NK-92 treated with Interleukin-12 subunit alpha and Interleukin-12 subunit beta, amount 100 ng/mL, for 24 hours (cell line): ENCODE measurements at places on chromosomes 2 and 18.

- DNase-seq = no peak
These were observed 145.9 kb upstream of the COPS8 start for GRCh38 chr2:236939721-236940231.

- no peak for DNase-seq
These were observed 96.9 kb upstream of the POU3F3 start for GRCh38 chr2:104757056-104757455.

DNA sequence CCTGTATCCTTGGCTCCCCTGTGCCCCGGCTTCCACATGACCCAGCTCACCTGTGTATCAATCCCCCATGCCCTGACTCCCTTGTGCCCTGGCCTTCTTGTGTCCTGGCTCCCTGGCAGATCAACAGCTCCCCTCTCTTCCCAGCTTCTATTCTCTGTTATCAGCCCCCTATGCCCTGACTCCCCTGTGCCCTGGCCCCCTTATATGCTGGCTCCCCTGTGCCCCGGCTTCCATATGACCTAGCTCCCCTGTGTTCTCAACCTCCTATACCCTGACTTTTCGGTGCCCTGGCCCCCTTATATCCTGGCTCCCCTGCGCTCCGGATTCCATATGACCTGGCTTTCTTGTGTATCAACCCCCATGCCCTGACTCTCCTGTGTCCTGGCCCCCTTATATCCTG lies 209.2 kb downstream of the LOXHD1 start:
- no peak for DNase-seq

DNA sequence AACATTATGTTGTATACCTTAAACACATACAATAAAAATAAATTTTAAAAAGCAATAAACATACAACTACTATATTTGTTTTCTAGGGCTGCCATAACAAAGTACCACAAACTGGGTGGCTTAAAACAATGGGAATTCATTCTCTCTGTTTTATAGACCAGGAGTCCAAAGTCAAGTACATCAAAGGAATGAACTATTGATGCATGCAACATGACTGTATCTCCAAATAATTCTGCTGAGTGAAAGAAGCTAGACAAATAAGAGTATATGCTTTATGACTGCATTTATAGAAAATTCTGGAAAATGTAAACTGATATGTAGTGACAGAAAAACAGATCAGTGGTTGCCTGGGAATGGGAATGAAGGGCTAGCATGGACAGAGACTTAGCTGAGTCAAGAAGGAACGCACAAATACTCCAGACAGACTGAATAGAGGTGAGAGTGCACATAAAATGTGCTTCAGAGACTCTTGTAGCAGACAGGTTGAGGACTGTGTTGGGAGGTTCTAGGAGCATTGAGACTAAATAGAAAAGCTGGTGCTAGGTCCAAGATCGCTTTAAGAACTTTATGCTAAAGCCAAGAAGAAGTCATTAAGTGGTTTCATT lies 11.0 kb upstream of the PLA2R1 start:
- DNase-seq = no peak

DNA sequence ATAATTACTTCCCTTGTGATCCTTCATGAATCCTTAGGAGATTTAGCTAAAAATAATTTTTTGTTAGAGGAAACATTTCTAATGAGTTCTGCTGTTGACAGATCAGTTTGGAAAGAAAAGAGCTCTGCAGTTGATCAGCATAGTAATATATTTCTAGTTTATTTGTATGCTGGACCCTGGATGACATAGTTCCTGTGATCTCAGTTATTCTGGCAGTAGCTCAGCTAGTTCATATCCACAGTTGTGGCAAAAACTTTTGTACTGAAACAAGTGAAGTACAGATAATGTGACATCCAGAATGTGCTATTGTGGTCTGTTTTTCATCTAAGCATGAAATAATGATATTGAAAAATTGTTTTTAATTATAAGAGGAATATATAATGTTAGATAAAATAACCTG lies 33.7 kb downstream of the ABI2 start:
- no peak for DNase-seq

DNA sequence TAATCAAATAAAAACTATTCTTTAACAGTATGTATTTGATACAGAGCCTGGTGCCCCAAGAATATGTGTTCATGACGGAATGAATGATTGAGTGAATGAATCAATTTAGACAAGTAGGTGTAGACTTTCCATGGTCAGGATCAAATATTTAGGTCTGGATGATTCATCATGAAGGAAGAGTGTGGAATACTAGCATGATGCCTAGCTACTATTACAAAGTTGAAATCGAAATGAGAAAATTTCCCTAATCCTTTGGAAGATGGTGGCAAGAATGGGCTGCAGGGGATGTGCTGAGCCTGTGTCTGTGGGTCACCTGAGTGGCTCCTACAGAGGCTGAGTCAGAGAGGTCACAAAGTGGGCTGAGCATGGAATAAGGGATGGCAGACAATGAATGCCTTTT lies 3.1 kb upstream of the MALT1 start:
- no peak for DNase-seq

GRCh38 chr2:206289391-206289790 lies 14.9 kb downstream of the ZDBF2 start:
- no peak for DNase-seq

GRCh38 chr2:173568054-173568453 lies 213.4 kb downstream of the CDCA7 start:
- no peak for DNase-seq

DNA sequence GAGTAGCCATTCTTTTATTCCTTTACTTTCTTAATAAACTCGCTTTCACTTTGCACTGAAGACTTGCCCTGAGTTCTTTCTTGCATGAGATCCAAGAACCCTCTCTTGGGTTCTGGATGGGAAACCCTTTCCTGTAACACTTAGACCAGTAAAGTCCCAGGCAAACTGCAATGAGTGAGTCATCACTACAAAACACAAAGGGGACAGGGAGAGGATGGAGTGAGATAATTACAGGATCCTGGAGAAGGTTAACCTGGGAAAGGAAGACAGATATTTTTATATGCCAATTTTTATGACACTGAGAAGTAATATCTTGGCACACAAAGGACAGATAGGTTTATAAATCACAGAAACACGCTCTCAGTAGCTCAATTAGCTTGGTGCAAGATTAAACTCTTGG lies 48.7 kb downstream of the EHD3 start:
- no peak for DNase-seq

DNA sequence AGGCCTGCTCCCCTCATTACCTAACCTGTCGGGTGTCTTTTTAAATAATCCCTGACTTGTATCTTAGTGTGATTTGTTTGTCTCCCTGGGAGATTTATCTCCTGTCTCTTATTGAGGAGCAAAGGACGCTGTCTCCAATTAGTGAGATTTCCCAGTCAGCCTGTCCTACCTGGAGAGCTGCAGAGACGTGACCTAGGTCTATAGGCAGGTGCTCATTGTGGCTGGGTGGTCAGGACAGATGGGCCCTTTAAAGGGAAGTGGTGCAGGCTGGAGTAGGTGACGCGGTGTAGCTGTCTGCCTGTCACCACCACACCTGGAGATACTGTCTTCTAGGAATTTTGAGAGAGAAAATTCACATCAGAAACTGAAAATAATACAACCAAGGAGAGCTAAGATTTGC lies 28.0 kb downstream of the PLB1 start:
- no peak for DNase-seq

- no peak for DNase-seq
These were observed 54.1 kb upstream of the ODC1 start for GRCh38 chr2:10501980-10502802.

- DNase-seq = no peak
These were observed 85.0 kb upstream of the LINC00305 start for GRCh38 chr18:64233851-64234250.

DNA sequence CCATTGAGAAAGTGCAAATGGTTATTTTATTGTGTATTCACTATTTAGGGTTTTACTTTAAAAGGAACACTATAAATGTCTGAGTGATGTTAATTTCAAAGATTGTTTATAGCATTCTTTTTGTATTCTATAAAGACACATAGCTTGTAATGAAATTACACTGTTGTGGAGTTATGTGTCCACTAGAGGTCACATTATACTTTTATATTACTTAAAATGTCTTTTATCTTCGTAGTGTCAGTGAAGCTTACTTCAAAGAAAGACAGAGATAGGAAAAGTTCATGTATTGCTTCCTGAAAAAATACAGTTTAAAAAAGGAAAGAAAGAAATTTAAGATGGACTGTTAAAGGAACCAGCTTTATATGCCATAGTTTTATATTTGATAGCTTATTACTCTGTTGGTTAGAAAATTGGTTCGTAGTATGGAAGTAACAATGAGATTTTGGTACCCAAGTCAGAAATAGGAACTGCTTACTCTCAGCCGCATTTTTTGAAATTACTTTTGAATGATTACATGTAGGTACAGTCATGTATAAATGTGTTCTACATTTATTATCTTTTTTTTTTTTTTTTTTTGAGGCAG lies 20.5 kb downstream of the APLF start:
- no peak for DNase-seq

- no peak for DNase-seq
These were observed 52.6 kb downstream of the MRPL35 start for GRCh38 chr2:86251840-86252266.

- no peak for DNase-seq
These were observed 98.8 kb upstream of the ZNF516 start for GRCh38 chr18:76593843-76594242.

- peak; percentile 39 for DNase-seq
These were observed 39.1 kb downstream of the TMEM163 start for GRCh38 chr2:134679745-134680144.

GRCh38 chr2:195674491-195675221 lies 17.6 kb downstream of the SLC39A10 start:
- DNase-seq = no peak

- DNase-seq = no peak
These were observed 42.2 kb downstream of the KANSL1L start for GRCh38 chr2:210128961-210129360.

DNA sequence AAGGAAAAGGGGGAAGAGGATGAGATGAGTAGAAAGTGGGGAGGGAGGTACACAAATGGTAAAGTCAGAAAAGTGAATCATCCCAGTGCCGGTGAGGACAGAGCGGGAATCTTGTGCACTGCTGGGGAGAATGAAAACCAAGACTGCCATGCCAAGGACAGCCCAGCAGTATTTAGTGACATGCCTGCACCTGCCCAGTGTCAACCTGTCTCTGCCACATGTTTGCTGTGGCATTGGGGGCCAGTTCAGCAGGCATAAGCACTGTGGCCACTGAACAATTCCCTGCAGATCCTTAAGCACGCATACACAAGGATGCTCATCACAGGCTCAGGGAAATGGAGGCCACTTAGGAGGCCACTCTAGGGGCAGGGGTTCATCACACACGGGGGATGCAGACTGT lies 5.2 kb upstream of the KCNK3 start:
- DNase-seq = no peak

GRCh38 chr2:203451011-203451410 lies 84.1 kb downstream of the RAPH1 start:
- no peak for DNase-seq

GRCh38 chr2:129103936-129104878 lies 785.5 kb upstream of the HS6ST1 start:
- no peak for DNase-seq

GRCh38 chr2:219531639-219532377 lies 11.8 kb downstream of the CHPF start:
- no peak for DNase-seq

GRCh38 chr2:15074751-15075700 lies 442.5 kb downstream of the LRATD1 start:
- no peak for DNase-seq

DNA sequence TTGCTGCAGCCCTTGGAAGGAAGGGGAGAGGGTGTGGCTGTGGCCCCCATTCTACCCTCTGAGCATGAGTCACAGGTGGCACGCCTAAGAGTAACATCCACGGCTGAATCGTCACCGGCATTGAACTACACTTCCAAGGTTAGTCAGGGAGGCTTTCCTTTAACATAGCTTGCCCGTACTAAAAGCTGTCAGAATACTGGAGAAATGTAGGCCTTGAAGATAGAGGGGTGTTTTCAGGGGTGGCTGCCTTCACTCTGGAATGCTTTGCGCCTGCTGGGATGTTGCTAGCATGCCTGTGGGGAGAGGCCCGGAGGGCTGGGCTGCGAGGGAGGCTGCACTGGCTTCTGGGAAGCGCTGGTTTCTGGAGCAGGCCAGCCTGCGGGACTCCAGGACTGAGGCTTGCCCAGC lies 333.7 kb downstream of the AGAP1 start:
- DNase-seq = no peak

DNA sequence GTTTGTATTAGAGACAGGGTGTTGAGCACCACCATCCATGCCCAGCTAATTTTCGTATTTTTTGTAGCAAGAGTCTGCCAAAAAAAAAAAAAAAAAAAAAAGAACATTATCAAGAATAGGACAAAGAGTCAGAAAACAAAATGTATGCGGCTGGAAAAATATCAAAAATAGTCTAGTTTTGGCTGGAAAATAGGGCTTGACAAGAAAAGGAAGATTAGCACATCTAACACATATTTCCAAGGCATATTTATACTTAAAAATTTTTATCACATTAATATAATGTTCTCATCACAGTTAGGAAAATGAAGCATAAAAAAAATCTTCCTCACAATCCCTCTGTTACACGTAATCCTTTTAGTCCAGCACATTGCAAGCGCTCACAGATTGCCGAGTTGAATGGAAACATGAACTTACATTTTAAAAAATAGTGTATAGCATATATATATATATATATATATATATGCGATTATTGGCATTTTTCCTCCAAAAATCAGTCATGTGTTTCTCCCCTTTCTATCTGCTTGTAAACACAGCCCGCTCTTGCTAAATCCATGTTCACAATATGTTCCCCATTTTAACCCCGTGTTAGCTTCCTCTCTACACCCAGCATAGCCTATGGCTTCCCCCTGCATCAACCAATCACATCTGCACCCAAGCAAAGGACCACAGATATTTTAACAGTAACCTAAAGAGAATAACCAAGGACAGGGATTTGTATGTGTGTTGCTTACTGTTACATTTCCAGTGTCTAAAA lies 183.0 kb downstream of the AFF3 start:
- DNase-seq = no peak

DNA sequence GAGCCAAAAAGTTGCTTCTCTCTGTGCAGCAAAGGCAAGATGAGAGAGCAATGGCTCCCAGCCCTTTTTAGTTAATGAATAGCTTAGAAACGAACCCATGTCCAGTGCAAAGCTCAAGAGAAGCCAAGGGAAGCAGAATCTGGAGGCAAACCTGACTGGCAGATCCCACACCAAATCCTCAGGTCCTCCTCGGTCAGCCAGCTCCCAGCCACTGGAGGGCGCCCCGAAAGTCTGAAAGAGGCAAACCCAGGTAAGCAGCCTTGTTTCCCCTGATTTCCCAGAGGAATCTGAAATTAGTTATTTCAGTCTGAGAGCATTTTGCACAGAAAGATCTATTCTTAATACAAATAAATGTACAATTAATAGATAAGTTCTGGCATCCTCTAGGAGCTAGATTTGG lies 71.3 kb upstream of the PID1 start:
- no peak for DNase-seq

DNA sequence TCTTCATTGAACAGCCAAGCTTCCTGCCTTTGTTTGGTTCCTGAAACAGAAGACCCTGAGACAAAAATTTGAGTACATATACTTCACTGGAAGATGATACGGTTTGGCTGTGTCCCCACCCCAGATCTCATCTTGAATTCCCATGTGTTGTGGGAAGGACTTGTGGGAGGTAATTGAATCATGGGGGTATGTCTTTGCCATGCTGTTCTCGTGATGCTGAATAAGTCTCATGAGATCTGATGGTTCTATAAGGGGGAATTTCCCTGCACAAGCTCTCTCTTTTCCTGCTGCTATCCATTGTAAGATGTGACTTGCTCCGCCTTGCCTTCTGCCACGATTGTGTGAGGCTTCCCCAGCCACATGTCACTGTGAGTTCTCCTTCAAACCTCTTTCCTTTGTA lies 76.5 kb downstream of the BABAM2 start:
- no peak for DNase-seq

GRCh38 chr2:183063083-183063482 lies 15.5 kb upstream of the DUSP19 start:
- DNase-seq = no peak

GRCh38 chr2:97749581-97749980 lies 36.2 kb downstream of the ZAP70 start:
- no peak for DNase-seq
